ENCODE measurements at places on chromosomes 5 and 9.

DNA sequence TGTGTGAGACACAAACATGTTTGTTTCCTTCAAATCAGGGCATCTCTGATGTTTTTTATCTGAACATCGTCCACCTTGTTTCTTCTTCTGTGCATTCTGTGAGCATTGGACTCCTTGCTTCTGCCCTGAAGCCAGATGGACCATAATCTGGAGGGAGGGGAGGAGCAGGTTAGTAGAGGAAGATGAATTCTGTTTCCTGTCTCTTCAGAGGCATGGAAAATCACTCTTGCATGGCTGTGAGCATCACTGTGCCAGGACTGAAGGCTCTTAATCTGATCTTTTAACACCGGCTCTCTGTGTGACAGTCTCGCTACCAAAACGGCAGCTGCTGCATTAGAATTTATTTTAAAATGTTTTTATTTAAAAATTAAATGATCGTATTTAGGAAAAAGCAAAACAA lies 43.3 kb downstream of the TLE4 start:
- DNase-seq: no peak
- H3K4me1 ChIP-seq: no peaks in the 10 kb centered on the region
- no peak overlapping the region for H3K27ac ChIP-seq

- DNase-seq: no peak
- no peaks in the 10 kb centered on the region for H3K27me3 ChIP-seq
- H3K4me1 ChIP-seq: no peaks in the 10 kb centered on the region
- H3K27ac ChIP-seq: no peak overlapping the region
- peaks cover 16% of the 10 kb centered on the region for H3K36me3 ChIP-seq
Measured at GRCh38 chr5:128144491-128144890, 60.9 kb downstream of the SLC12A2 start.

DNA sequence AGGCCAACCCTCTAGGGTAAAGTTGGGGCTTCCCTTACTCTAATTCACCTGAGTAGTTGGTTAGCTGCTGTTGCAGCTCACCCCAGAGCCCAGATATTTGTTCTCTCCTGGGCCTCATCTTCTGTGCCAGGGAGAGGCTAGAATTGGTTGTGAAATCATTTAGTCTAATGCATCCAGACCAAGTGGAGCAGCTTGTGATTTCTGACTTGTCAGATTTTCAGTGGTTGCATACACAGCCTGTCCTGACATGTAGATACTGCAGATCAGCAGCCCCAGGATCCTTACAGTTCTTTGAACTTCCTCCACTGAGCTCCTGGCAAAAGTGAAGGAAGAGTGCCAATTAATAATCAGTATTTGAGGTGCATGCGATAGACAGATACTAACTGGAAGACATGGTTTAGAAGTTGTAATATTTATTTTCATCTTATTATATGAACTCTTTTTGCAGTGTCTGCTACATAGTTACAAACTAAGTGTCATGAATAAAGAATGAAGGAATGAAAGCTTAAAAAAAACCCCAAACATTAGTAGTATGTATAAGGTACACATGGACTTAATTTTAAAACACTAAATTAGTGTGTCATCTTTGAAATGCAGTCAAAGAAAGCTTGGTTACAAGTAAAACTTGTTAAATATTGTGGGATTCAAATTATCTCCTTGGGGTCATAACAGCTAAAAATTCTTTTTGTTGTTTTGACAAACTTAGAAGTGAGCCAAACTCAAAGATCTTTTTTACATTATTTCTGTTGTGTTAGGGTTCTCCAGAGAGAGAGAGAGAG lies 128.5 kb downstream of the VPS13A start:
- no peaks in the 10 kb centered on the region for H3K27me3 ChIP-seq
- no peak for DNase-seq
- no peak overlapping the region for H3K27ac ChIP-seq
- no peak overlapping the region for H3K4me3 ChIP-seq

DNA sequence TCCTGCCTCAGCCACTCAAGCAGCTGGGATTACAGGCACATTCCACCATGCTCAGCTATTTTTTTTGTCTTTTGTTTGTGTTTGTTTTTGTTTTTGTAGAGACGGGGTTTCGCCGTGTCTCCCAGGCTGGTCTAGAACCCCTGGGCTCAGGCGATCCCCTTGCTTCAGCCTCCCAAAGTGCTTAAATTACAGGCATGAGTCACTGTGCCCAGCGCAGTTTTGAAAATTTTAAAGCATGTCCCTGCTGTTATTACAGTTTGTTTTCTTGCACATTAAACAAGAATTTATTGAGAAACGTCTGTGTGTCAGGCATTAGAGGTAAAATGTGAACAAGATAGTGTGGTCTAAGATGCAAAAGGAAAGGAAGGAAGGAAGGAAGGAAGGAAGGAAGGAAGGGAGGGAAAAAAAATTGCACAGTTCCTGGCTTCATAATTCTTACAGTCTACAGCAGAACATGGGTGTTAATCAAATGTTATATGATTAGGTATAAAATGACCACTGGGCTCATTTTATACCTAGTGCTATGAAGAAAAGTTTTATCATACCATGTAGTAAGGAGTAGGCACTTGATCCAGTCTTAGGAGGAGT lies 205.4 kb downstream of the SNX18 start:
- H3K36me3 ChIP-seq: no peaks in the 10 kb centered on the region
- H3K4me3 ChIP-seq: no peak overlapping the region
- no peaks in the 10 kb centered on the region for H3K4me1 ChIP-seq

GRCh38 chr5:158388021-158388420 lies 529.1 kb upstream of the CLINT1 start:
- no peak overlapping the region for H3K4me3 ChIP-seq
- H3K4me1 ChIP-seq: peaks cover 8% of the 10 kb centered on the region
- no peaks in the 10 kb centered on the region for H3K36me3 ChIP-seq
- no peak for DNase-seq

- no peaks in the 10 kb centered on the region for H3K27me3 ChIP-seq
- H3K27ac ChIP-seq: no peak overlapping the region
- H3K36me3 ChIP-seq: no peaks in the 10 kb centered on the region
- no peak overlapping the region for H3K4me3 ChIP-seq
- H3K4me1 ChIP-seq: no peaks in the 10 kb centered on the region
- DNase-seq: no peak
Measured at GRCh38 chr5:176770431-176770830, 39.9 kb upstream of the UNC5A start.

DNA sequence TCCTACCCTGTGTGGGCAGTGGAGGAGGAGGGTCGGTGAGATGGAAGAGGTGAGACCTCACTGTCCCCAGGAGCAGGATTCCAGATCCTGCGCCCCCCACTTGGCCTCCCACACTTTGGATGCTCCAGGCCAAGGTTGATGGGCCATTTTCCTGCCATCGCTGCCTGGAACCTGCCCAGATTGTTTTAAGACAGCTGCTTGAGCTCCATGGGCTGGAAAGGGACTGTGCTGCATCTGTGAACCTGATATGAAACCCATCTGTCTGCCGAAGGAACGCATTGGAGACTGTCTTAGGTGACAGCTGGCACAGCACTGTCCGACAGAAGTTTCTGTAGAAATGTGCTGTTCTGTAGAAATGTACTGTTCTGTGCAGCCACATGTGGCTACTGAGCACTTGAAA lies 72.7 kb upstream of the SLC25A48 start:
- H3K4me1 ChIP-seq: no peaks in the 10 kb centered on the region
- H3K36me3 ChIP-seq: no peaks in the 10 kb centered on the region

- H3K36me3 ChIP-seq: no peaks in the 10 kb centered on the region
- no peak overlapping the region for H3K27ac ChIP-seq
- H3K4me3 ChIP-seq: no peak overlapping the region
- H3K4me1 ChIP-seq: no peaks in the 10 kb centered on the region
- H3K27me3 ChIP-seq: peaks cover 3% of the 10 kb centered on the region
Measured at GRCh38 chr5:147860641-147861025, 17.9 kb upstream of the SCGB3A2 start.

DNA sequence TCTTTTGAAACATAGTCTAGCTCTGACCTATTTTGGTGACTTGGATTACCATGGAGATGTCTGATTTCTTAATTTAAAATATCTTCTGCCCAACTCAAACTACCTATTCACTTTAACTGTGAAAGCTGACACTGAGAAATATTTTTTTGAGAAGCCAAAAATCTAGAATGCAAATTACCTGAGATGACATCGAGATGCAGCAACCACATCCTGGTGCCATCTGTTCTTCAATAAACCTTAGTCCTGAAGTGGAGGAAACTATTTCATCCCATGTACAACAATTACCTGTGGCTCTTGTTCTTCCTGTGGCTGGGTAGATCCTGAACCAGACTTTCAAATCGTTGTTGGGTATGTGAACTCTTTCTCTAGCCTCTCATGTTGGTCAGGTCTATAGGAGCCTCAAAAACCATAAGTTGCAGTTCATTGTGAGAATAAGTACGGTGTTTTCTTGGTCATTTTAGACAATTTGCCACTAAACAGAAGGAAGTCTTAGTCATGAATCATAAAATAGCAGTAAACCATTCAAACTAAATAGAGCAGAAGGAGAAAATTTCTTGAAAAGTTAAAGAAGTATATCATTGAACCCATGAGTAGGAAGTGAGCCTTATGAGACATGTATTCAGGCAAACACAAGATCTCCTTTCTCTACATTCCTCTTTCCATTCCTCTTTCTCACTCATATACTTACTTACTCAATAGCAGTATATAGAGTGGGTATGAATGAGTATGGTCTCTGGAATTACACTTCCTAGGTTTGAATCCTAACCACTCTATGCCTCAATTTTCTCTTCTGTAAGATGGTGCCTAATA lies 176.0 kb downstream of the HMHB1 start:
- no peaks in the 10 kb centered on the region for H3K36me3 ChIP-seq
- H3K4me1 ChIP-seq: no peaks in the 10 kb centered on the region
- DNase-seq: no peak

GRCh38 chr9:113350107-113350661 lies 843 bp downstream of the BSPRY start:
- peaks cover 32% of the 10 kb centered on the region for H3K27me3 ChIP-seq
- H3K4me3 ChIP-seq: no peak overlapping the region
- H3K4me1 ChIP-seq: peaks cover 5% of the 10 kb centered on the region

DNA sequence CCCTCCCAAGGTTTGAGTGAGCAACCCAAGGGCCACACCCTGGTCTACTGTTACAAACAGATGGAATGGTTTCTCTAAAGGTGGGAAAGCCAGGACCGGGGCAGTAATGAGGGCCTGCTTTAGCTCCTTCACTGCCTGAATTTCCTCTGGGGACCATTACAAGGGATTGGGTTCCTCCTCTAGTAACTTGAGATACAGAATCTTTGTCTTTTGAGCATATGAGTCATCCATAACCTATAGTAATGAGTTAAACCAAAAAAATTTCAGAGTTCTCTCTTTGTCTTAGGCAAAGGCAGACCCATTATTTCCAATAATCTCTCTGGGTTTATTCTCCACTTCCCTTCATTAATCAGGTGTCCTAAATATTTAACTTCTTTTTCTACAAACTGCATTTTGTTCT lies 618.8 kb downstream of the HINT1 start:
- no peaks in the 10 kb centered on the region for H3K4me1 ChIP-seq
- H3K27ac ChIP-seq: no peak overlapping the region
- H3K4me3 ChIP-seq: no peak overlapping the region
- no peak for DNase-seq
- H3K27me3 ChIP-seq: no peaks in the 10 kb centered on the region
